Omental fat pad (tissue), 4 donors: ENCODE measurements at places on chromosomes 7 and 10.

DNA sequence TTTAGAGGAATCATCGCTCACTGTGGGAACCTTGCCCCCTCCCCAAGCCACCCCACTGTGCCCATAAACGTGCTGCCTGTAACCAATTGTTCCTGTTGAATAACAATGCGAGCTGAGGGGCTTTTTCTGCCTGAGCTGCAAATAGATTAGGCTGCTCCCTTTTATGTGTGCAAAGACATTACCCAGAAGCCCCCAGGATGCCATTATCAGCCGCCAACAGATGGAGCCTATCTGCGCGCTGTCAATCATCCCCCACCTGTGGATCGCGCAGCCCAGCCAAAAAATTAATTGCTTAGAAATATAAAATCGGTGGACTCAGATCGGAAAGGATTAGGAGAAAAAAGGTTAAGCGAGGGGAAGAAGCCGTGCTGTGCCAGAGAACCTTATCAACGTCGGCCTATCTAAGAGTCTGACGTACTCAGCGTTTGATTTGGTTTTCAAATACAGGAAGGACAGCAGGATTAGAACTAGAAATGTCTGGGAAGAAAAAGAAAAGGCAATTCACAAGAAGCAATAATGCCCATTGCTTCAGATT is 167.3 kb upstream of the MYO3A start:
- DNase-seq = no peak

DNA sequence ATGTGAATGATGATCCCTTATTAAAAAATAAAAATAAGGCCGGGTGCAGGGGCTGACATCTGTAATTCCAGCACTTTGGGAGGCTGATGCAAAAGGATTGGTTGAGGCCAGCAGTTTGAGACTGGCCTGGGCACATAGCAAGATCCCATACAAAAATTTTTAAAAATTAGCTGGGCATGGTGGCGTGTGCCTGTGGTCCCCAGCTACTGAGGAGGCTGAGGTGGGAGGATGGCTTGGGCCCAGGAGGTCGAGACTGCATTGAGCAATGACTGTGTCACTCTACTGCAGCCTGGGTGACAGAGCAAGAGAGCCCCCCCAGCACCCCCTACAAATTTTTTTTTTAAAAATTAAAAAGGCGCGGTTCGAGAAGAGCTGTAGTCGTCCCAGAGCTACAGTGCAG is 1.2 kb upstream of the BRI3 start:
- DNase-seq = no peak

DNA sequence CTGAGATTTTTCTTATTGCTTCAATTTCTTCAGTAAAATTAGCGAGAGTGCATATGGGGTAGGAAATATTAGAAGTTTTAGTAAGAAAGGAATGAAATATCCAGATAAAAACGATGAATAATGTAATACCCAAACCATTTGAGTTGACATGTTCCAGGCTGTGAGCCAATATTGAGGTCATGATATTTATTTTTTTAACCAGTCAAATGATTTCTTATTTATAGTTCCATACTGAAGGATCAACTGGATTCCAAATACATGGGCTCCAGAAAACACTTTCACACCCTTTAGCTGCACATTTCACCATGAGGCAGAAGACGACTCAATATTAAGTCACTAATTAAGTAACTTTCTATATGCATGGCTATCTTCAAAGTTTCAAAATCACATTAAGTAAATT is 312.5 kb downstream of the PPP1R3A start:
- DNase-seq = no peak

- DNase-seq = no peak
Observed at GRCh38 chr7:95047291-95047690, 139.9 kb downstream of the PPP1R9A start.

- DNase-seq = no peak
Observed at GRCh38 chr10:97069576-97070362, 116.0 kb downstream of the SLIT1 start.

GRCh38 chr10:97336942-97337831 is 2.7 kb upstream of the FRAT2 start:
- no peak for DNase-seq

GRCh38 chr10:35641676-35642034 is 441 bp downstream of the FZD8 start:
- no peak for DNase-seq
